ENCODE measurements at places on chromosomes 16 and 17.

DNA sequence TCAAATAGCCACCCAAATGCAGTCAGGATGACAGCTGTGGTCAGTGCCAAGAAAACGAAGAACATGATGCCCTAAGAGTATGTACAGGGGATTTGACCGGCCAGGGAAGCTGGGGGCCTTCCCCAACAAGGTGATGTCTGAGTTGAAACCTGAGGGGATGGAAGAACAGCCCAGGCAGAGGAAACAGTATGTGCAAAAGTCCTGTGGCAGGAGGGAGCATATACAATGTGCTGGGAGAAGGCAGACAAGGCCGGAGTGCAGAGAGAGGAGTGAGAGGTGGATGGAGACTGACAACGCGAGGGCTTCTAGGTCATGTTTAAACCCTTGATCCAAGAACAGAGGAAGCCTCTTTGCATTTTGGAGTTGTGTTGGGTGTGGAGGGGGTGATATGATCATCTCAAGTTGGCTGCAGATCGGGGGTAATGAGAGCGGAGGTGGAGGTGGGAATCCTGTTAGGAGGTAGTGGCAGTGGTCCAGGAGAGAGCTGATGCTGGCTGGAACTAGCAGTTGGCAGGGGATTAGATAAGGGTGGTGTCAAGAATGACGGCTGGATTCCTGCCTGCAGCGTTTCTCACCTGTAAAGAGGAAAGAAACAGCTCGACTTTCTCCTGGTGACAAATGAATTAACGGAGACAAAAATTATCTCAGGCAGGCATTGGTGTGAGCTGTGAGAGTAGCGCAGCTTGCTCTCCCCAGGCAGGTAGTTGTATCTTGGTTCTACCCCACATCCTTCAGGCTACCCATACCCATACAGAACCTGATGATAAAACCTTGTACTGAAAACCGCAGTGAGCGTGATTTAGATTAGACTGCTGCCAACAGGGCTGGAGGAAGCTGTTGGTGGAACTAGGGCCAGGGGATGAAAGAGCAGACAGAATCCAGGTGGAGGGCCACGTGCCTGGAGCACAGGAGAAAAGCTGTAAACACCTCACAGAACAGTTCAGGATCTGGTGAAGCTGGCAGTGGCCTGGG lies 37.2 kb upstream of the NGFR start:
- DNase-seq: no peak

DNA sequence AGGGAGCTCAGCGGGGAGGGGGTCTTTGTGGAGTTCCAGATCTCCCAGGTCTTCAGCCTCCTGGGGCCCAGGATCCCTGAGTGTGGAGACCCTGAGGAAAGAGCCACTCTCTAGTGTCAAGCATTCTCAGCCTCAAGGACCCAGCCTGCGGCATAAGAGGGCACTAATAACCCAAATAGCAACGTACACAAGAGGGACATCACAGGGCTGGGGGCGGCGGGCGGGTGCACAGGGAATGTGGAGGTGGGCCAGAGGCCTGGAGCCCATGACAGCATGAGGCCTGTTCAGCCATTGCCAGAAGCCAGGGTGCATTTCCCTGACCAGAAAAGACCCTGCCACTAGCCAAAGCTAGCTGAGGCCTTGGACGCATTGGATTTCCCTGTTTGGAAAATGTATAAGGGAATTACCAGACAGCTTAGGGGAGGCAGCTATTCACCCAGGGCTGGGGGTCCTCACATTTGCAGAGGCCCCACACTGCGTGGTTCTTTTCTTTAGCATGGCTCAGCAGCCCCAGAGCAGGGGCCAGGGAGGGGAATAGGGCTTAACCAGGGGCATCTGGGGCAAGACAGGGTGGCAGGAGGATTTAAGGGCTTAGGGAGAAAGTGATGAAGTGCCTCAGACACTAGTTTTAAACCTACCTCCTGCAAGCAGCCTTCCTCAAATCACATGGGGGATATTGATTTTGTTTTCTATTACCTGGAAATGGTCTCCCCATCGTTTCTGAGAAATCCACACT lies 13.5 kb upstream of the ALOX15B start:
- no peak for DNase-seq

- no peak for DNase-seq
Observed at GRCh38 chr17:63927464-63928171, 4.5 kb downstream of the CD79B start.

- DNase-seq: no peak
Observed at GRCh38 chr17:5364156-5364555, 55.3 kb downstream of the NUP88 start.

DNA sequence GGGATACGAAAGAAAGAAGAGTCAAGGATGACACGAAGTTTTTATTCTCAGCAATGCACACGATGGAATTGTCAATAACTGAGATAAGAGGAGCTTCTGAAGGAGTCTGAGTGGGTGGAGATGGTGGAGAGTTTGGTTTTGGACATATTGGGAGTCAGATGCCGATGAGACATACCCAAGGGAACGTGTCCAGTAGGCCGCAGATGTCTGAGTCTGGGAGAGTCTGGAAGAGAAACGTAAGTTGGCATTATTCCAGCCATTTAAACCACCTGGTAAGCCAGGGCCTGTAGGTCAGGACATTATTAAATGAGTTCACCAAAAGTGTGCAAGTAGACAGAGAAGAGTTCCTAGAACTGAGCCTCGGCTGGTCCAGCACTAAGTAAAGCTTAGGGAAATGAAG lies 478.3 kb upstream of the CDH5 start:
- DNase-seq: no peak

DNA sequence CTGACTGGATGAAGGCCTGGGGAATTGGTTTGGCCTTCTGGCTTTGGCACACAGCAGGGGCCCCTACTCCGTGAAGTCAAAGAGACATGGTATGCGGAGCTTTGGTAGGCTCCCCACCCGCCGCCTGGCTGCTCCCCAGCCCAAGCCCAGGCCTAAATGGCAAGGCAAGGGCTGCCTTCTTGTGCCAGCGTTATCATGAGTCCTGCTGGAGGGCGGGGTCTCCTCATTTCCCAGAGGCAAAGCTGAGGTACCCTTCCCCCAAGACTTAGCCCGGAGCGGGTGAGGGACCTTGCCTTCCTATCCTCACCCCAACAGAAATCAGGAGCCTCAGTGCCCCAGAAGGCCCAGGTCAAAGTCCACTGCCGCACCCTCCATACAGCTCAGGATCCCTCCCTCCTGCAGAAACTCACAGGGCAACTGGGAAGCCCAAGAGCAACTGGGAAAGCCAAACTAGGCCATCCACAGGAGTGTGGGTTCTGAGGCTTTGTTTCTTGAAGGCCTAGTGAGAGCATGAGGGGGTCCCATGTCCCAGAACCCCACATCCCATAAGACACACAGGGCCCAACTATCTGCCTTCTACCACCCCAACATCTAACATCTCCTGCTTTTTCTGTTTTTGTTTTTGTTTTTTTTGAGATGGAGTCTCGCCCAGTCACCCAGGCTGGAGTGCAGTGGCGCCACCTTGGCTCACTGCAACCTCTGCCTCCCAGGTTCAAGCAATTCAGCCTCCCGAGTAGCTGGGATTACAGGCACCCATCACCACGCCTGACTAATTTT lies 9.3 kb downstream of the PGAP3 start:
- no peak for DNase-seq

GRCh38 chr17:28397687-28398279 lies 8.2 kb downstream of the SLC46A1 start:
- no peak for DNase-seq

GRCh38 chr16:22282254-22282892 lies 14.8 kb upstream of the POLR3E start:
- no peak for DNase-seq

DNA sequence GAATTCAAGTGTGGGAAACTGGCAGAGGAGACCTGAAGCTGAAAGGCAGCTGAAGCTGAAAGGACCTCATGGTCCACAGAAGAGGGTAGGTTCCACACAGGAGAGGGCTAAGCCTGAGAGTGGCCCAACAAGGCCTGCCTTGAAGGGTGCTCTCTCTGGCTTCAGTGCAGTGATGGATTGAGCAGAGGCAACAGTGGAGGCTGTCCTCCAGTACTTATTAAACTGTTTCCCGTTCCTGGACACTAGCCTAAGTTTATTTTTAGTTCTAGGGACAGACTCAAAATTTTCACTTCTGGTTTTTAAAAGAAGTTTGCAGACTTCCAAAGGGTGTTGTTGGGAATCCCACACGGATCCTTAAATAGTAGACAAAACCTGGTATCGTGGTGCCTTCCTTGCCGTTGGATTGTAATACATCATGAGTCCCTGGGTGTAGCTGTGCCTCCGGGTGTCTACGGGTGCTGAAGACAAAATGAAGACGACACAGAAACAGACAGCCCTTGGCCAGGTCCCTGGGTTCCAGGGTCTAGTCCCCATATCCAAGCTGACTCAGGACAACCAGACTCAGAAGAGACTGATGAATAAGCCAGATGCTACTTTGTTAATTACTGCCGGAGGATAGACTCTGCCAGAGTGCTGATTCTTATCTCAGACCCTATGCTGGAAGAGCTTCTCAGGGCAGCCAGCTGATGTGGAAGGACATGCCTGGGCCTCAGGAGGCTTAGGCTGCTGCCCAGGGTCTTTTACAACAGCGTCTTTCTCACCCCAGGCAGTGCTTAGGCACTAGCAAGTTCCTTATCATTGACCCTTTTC lies 7.1 kb upstream of the CMTM4 start:
- DNase-seq: no peak

- DNase-seq: no peak
Observed at GRCh38 chr17:6290488-6291196, 144.3 kb downstream of the AIPL1 start.

DNA sequence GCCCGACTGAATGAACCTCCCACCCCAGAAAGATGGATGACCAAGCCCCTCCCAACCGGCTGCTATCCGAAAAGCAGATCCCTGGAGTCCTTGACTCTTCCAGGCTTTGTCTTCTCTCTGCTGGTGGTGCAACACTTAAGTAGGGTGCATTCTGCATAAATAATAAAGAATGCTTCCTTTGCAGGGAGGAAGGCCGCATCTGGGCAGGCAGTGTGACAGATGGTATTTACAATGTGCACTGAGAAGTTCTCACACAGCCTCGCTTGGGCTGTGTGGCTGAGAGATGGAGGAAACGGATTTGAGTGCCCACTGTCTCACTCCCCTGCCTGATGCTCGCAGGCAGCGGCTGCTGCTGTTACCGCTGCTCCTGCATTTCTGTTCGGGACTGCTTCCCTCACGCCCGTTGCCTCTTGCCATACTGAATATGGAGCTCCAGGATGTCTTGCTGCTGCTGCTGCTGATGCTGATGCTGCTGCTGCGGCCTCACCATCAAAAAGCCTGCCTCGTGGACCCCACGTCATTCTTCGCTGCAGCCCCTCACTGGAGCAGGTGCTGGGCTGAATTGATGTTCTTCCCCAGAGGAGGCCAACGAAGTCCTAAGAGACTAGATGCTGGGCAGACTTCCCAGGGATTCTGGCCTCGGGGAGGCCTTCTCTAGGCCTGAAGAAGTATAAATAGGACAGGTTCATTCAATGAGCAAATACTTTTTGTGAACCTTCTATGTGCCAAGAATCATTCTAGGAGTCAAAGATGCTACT lies 7.1 kb upstream of the RHBDL3 start:
- DNase-seq: no peak

DNA sequence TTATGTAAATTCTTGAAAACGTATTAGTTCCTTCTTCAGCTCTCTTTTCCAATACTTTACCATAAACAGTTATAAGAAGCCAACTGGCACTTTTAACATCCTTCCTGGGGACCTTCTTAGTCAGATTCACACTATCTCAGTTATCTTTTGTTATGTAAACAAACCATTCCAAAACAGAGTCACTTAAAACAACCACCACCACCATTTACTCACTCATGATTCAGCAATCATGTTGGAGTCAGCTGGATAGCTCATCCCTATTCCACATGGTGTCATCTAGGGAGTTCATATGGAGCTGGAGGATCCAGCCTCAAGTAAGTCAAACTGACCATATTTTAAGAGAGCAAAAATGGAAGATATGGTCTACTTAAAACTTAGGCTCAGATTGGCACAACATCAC lies 240.3 kb upstream of the IRX3 start:
- DNase-seq: no peak

DNA sequence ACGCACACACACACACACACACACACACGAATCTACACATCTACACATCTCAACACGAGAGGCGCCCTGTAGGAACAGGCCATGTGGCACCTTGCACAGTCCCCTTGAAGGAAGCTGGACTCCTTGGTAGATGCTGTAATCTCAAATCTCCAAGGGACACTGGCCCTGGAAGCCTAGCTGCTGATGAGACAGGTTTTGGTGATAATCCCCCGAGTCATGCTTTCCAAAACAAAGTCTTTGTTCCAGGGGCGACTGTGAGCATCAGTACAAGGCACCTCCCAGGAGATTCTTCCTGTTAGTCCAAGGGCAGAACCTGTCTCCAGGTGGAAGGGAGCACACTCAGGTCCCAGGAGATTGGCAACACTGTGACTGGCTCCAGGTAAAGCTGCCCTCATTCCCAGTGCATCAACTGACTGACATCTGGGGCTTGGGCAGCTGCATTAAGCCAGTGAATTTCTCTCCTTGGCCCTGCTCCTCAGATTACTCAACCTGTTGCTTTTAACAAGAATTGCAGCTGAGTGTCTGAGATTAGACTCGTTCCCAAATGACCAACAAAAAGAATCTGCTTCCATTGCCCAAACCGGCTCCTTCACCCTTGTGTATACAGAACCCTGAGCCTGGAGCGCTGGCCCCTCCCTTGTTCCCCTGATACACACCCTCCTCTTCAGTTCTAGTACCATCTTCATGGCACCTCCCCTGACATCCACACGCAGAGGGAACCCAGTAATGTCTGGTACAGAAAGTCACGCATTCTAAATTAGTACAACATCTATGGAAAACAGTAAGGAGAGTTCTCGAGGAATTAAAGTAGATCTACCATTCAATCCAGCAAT lies 13.9 kb upstream of the TNRC6C start:
- DNase-seq: no peak

GRCh38 chr17:75623386-75623785 lies 9.8 kb upstream of the SMIM5 start:
- no peak for DNase-seq

DNA sequence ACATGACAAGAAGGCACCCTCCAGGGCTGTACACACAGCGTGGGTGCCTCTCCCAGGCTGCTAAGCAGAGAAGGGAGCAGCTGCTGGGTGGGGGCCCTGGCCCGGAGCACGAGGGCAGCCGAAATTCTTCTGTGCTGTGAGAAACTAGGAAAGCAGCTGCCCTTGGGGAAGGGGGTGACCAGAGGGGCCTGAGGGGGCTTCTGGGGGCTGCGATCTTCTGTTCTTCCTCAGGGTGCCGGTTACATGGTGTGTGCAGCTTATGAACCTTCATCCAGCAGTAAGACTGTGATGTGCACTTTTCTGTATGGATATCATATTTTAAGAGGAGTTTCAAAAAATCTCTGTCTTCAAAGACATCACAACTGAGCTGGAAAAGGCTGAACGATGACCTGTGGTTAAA lies 43.2 kb upstream of the METRNL start:
- DNase-seq: no peak

- DNase-seq: no peak
Observed at GRCh38 chr17:20156196-20157000, 147.2 kb downstream of the SPECC1 start.

DNA sequence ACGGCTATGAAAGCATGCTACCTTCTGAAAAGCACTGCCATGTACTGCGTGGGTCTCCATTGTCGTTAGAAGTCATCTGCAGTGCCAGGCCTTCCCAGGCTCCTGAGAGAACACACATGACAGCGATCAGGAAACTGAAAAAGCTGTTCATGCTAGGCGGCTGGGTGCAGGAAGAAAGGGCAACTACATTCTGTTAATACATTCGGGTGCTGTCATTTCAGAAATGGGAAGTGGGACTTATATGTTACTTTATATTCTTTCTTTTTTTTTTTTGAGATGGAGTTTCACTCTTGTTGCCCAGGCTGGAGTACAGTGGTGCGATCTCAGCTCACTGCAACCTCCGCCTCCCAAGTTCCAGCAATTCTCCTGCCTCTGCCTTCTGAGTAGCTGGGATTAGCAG lies 19.9 kb downstream of the CFAP20 start:
- DNase-seq: no peak

All from stimulated activated CD8-positive, alpha-beta memory T cell treated with anti-CD3 and anti-CD28 coated beads, Interleukin-7, amount 100 ng/mL, for 24 hours (primary cell).